ENCODE measurements at places on chromosomes 7 and 10. TPM values are rescaled to one million over a fixed set of nuclear protein-coding genes. Genes with fewer than 3 reads are reported as not detected.

Gene NODAL
- not detected for total RNA-seq

Gene TMEM273
- total RNA-seq, result 27.7 TPM

Gene RNF32
- 2.0 TPM for total RNA-seq

- no peak overlapping the region for H3K27ac ChIP-seq
- H3K4me3 ChIP-seq, result no peak overlapping the region
- no peak for DNase-seq
- H3K4me1 ChIP-seq, result peaks cover 10% of the 10 kb centered on the region
- H3K27me3 ChIP-seq, result no peaks in the 10 kb centered on the region
- H3K36me3 ChIP-seq, result no peaks in the 10 kb centered on the region
Observed at GRCh38 chr10:50497758-50498157, 126.0 kb downstream of the SGMS1 start.

Gene R3HCC1L
- 27.2 TPM for total RNA-seq

Gene LAMB4
- not detected for total RNA-seq

Gene IFIT5
- 24.6 TPM for total RNA-seq

DNA sequence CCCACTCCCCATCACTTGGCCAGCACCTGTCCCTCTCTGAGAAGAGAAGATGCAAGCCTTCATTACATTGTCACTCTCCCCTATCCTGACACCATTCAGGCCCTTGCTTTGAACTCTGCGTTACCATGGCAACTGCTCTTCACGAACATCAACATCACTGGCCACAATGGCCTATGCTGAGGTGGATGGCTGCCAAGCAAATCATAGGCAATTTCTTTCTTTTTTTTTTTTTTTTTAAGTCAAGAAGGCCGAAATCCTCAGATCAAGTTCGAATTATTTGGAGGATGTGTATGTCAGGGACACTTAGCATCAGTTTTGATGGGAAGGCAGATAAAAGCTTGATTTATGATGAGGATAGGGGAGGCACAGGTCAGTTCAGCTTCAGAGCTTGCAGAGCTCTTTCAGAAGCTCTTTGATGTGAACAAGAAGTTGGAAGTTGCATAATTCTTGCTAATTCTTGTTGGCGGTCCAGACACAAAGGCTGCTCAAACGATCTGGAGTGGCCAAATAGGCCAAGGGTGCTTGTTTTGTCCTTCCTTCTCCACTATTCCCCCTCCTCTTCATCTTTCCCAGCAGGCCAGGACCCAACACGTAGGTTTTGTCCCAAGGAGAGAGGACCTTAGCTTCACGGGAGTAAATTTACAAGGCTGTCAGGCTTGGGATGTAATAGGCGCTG, 179.9 kb upstream of the NPVF start:
- no peaks in the 10 kb centered on the region for H3K36me3 ChIP-seq
- no peak for DNase-seq
- H3K4me3 ChIP-seq, result no peak overlapping the region
- no peaks in the 10 kb centered on the region for H3K4me1 ChIP-seq
- H3K27ac ChIP-seq, result no peak overlapping the region

- no peaks in the 10 kb centered on the region for H3K4me1 ChIP-seq
- H3K27me3 ChIP-seq, result no peaks in the 10 kb centered on the region
- no peaks in the 10 kb centered on the region for H3K36me3 ChIP-seq
- H3K27ac ChIP-seq, result no peak overlapping the region
- DNase-seq, result no peak
Observed at GRCh38 chr7:147376192-147376591, 1214.4 kb upstream of the C7orf33 start.

Gene SP8
- total RNA-seq, result not detected

DNA sequence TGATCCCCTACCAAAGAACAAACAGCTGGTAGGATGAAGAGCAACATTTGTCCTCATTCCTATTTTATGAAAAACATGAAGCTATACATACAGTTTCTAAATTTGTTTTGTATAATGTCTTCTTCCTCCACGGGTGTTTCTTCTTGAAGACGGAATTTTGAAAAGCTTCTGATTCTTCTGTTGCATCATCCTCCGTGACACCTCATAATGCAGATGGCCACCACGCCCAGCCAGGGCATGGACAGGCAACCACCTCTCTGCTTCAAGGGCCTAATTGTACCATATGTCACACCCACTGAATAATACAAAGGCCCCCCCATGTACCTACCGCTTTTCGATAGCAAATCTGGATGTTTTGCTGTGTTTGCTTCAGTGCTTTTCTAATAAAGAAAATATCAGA, at the start of gene SUN3:
TSS of gene SUN3 (minus strand) at position 170 of the 400 bp plus-strand sequence. CDS start at position 1, 169 bp downstream.
- no peaks in the 10 kb centered on the region for H3K4me1 ChIP-seq
- no peaks in the 10 kb centered on the region for H3K27me3 ChIP-seq
- no peak for DNase-seq
- H3K27ac ChIP-seq, result no peak within 1 kb of the TSS
- no peak within 1 kb of the TSS for H3K4me3 ChIP-seq
- no peaks in the 10 kb centered on the region for H3K36me3 ChIP-seq
